ENCODE measurements at places on chromosomes 5 and 9. TPM values are rescaled to one million over a fixed set of nuclear protein-coding genes. Genes with fewer than 3 reads are reported as not detected.

- H3K4me1 ChIP-seq, result no peaks in the 10 kb centered on the region
- H3K27ac ChIP-seq, result no peak overlapping the region
- no peaks in the 10 kb centered on the region for H3K36me3 ChIP-seq
- H3K4me3 ChIP-seq, result no peak overlapping the region
- H3K27me3 ChIP-seq, result no peaks in the 10 kb centered on the region
Observed at GRCh38 chr9:10869687-10870086, 256.9 kb upstream of the PTPRD start.

GRCh38 chr9:127910613-127911205, 6.1 kb downstream of the ST6GALNAC4 start:
- no peak overlapping the region for H3K4me3 ChIP-seq
- peaks cover 38% of the 10 kb centered on the region for H3K4me1 ChIP-seq
- H3K27me3 ChIP-seq, result no peaks in the 10 kb centered on the region
- no peak for DNase-seq
- H3K36me3 ChIP-seq, result peaks cover 40% of the 10 kb centered on the region

DNA sequence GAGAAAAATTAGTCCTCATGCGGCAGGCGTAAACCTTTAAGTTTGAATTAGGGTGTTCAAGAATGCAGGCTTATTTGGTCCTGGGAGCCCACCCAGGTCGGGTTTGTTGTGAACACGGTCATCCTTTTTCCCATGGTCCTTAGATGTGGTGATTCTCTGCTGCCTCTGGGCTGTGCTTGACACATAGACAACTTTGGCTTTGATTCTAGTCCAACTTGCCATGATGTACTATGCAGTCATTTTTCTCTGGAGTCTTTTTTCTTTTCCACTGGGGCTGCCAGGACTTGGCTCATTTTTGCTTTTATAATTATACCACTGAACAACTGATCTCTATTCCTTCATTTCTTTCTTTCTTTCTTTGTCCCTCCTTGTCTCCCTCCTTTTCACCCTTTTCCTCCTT, 218.6 kb downstream of the SREK1 start:
- H3K36me3 ChIP-seq, result no peaks in the 10 kb centered on the region
- H3K4me1 ChIP-seq, result no peaks in the 10 kb centered on the region
- H3K27me3 ChIP-seq, result peaks cover 8% of the 10 kb centered on the region
- H3K4me3 ChIP-seq, result no peak overlapping the region
- no peak for DNase-seq

GRCh38 chr5:91288118-91288916, 94.8 kb downstream of the ARRDC3 start:
- H3K4me3 ChIP-seq, result no peak overlapping the region
- no peak overlapping the region for H3K27ac ChIP-seq
- DNase-seq, result no peak
- peaks cover 26% of the 10 kb centered on the region for H3K4me1 ChIP-seq
- H3K27me3 ChIP-seq, result peaks cover 1% of the 10 kb centered on the region

DNA sequence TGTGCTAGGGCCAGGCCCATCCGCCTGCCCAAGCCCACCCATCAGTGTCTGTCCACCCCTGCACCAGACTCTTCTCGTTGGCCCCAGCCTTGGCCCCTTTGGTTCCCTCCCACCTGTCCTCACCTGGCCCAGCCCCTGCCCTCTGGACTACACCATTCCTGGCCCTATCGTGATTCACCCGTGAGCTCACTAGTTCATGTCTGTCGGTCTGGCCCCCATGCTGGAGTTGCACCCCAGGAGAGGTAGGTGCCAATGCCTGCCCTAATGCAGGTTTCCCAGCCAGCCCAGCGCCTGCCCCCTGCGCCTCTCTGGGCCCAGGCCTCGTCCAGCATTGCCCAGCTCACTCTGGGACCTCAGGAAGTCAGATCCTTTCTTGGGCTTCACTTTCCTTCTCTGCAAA, 115.4 kb upstream of the LMX1B start:
- H3K27me3 ChIP-seq, result peaks cover 44% of the 10 kb centered on the region
- H3K36me3 ChIP-seq, result no peaks in the 10 kb centered on the region
- peaks cover 2% of the 10 kb centered on the region for H3K4me1 ChIP-seq
- DNase-seq, result no peak

- H3K36me3 ChIP-seq, result no peaks in the 10 kb centered on the region
- no peak overlapping the region for H3K4me3 ChIP-seq
- no peak overlapping the region for H3K27ac ChIP-seq
- no peaks in the 10 kb centered on the region for H3K27me3 ChIP-seq
- no peak for DNase-seq
Observed at GRCh38 chr5:16952968-16953671, 17.0 kb upstream of the MYO10 start.

DNA sequence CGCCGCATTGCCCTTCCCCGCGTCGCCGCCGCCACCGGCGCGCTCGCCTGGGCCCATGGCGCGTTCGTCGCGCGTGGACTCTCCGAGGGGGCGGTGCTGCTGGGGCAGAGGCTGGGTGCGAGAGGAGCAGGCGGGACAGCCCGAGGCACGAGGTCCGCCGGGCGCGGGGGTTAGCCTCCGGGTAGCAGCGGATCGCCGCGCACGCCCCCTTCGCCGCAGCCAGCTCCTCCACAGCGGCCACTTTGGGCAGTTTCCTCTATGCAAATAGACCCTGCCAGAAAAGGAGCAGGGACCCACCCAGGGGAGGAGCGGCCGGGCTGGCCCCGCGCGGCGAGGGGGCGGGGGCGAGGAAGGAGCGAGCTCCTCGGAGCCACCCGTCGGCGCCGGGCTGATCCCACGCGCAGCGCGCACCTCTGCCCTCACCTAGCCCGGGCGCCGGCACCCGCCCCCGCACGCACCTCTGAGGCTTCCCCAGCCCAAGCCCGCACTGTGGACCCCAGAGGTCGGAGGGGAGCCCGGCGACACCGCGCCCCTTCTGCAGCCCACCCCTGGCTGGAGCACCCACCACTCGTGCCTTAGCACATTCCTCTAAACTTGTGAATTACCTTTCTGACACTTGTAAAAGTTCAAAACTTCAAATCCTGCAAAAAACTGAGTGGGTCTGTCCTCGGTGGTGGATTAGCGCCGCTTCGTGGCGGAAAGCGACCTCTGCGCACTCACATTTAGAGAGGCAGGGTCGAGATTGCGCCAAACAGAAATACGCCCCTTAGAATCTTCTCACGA, at the start of gene COL23A1:
Gene COL23A1 (minus strand): TSS at position 253 of the 783 bp plus-strand sequence.
- peaks cover 15% of the 10 kb centered on the region for H3K36me3 ChIP-seq
- no peak within 1 kb of the TSS for H3K27ac ChIP-seq
- DNase-seq, result peak; percentile 18

GRCh38 chr5:77241444-77241843, 31.0 kb downstream of the PDE8B start:
- H3K27ac ChIP-seq, result no peak overlapping the region
- H3K4me1 ChIP-seq, result peaks cover 5% of the 10 kb centered on the region
- H3K4me3 ChIP-seq, result no peak overlapping the region
- H3K36me3 ChIP-seq, result no peaks in the 10 kb centered on the region
- peaks cover 21% of the 10 kb centered on the region for H3K27me3 ChIP-seq
- no peak for DNase-seq

DMRT3 gene
- not detected for total RNA-seq

BHMT2 gene
- not detected for total RNA-seq

PRDM9 gene
- total RNA-seq, result not detected

CDC42SE2 gene
- 91.0 TPM for total RNA-seq

WHRN gene
- total RNA-seq, result 2.8 TPM

All from activated T-helper 2 cell treated with anti-CD3 and anti-CD28 coated beads, Interferon-gamma antibody, Interleukin-2, Interleukin-4, amounts not matched to agents 10 μg/mL and 5 μg/mL and 100 μg/mL, durations not matched to agents 14 hours and 24 hours and 36 hours (primary cell).